ENCODE measurements at places on chromosomes 3 and 15.
A peak's percentile ranks its signal among the peaks of the same experiment; 100 is the strongest.

DNA sequence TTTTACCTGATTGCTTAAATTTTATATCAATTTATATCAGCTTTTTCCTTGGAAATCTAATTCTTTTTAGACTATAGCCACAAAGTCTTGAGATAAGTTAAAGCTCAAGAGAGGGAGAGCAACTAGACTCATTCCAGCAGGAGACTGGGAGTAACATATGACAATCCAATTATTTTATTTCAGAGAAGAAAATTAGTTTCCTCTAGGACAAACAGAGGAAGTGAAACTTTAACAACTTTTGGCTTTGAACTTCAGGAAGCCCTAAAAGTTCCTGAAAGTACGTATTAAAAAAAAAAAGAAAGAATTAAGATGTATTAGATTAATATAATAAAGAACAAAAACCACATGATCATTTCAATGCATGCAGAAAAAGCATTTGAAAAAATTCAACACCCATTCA lies 13.9 kb upstream of the UBE2E2 start:
- no peak for DNase-seq

- DNase-seq, result no peak
These were observed 13.4 kb upstream of the ARPIN start for GRCh38 chr15:89926158-89926557.

- no peak for DNase-seq
These were observed 21.8 kb upstream of the RBP1 start for GRCh38 chr3:139561255-139561817.

DNA sequence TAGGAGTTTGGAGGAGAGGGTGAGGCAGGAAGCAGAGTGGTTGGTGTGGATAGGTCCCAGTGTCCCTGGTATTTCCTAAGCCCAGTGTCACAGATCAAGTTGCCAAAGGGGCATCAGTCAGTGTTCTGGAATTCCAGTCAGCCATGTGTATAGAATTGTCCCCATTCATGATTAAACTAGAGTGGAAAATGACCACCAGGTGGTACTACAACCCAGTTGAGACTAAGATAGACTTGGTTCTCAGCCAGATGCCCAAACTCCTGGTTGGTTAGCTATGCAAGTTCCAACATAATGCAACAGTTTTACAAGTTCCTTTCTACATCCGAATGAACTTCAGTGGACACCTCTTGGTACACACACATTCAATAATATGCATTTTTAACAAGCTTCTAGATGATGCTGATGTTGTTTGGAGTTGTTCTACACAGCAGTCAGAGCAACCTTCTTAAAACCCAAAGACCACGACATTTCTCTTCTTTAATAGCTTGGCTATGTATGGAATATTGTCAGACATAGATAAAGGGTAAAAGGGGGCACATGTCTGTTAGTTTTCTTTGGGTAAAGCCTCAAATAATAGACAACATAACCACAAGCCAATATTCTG lies 8.4 kb upstream of the ATR start:
- peak; percentile 44 for DNase-seq

- DNase-seq, result no peak
These were observed 168.0 kb upstream of the THRB start for GRCh38 chr3:24662449-24663345.

DNA sequence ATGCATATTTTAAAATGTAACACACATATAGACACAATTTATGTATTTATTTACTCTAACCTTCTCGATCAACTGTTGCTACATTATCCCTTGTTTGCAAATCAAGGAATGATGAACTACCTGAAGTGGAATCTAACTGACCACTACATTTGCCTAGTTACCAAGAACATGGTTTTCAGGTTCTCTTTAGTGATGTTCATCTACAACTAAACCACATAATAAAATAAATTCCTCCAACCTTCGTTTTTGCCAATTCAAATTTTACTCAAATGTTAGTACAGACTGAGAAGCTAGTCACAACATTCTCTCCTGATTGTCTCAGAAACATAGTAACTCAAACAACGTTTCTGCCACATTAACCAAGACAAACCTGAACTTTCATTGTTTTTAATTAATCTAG lies 521.9 kb downstream of the FOXP1 start:
- DNase-seq, result no peak

- DNase-seq, result no peak
These were observed 13.1 kb upstream of the GP9 start for GRCh38 chr3:129047553-129047839.

DNA sequence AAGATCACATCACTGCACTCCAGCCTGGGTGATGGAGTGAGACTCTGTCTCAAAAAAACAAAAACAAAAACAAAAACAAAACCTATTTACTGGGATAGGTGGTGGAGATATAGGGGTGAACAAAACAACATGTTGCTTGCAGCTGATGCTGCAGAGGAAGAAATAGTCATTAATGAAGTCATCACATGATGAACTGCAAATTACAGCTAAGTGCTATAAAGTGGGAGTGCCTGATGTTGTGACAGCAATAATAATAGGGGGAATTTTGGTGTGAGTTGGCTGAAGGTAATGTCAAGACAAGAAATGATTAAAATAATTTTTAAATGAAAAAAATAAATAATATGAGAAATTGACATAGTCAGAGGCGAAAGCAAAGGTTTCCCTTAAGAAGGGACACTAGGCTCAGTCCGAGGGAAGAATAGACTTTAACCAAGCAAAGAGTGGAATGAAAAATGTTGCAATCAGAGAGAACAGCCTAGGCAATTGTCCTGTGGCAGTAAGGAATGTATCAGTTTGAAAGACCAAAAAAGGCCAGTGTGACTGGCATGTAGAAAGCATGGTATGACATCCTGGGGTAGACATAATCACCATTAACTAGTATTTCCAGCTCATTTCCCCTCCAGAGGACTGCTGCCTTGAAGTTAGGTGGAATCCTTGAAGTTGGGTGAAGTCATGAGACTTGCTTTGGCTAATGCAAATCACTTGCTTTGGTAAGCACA lies 14.7 kb upstream of the PIK3CB start:
- no peak for DNase-seq

- no peak for DNase-seq
These were observed 52.5 kb upstream of the UBE2Q2 start for GRCh38 chr15:75790631-75791336.

- DNase-seq, result no peak
These were observed 4.4 kb upstream of the ENTPD3 start for GRCh38 chr3:40382617-40382979.

- no peak for DNase-seq
These were observed 31.6 kb downstream of the PIK3CB start for GRCh38 chr3:138803006-138803653.

DNA sequence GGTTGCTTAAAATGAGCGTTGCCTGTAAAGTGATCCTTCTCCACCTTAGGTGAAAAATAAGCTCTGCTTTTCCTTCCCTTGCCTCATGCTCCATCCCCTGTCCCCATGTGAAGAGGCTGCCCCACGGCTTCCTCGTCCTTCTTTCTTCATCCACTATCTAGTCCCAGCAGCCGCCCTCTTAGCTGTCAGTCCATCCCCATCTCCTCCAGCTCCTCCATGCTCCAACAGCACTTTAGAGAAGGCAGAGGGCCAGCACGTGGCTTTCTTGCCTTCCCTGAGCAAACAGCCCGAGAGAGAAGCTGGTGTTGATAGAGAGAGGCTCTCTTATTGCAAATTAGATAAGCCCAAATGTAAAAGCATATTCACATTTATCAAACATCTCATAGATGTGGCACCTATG lies 9.0 kb upstream of the TMEM41A start:
- DNase-seq, result no peak

GRCh38 chr15:52421029-52421428 lies 107.7 kb downstream of the MYO5A start:
- DNase-seq, result no peak

- no peak for DNase-seq
These were observed 7.0 kb upstream of the NR2F2 start for GRCh38 chr15:96323319-96324145.

GRCh38 chr15:59531066-59531675 lies 80.4 kb upstream of the GCNT3 start:
- DNase-seq, result no peak

GRCh38 chr3:190099099-190099498 lies 21.6 kb downstream of the P3H2 start:
- DNase-seq, result no peak

GRCh38 chr15:90860942-90861675 lies 7.3 kb upstream of the FURIN start:
- DNase-seq, result peak; percentile 71

DNA sequence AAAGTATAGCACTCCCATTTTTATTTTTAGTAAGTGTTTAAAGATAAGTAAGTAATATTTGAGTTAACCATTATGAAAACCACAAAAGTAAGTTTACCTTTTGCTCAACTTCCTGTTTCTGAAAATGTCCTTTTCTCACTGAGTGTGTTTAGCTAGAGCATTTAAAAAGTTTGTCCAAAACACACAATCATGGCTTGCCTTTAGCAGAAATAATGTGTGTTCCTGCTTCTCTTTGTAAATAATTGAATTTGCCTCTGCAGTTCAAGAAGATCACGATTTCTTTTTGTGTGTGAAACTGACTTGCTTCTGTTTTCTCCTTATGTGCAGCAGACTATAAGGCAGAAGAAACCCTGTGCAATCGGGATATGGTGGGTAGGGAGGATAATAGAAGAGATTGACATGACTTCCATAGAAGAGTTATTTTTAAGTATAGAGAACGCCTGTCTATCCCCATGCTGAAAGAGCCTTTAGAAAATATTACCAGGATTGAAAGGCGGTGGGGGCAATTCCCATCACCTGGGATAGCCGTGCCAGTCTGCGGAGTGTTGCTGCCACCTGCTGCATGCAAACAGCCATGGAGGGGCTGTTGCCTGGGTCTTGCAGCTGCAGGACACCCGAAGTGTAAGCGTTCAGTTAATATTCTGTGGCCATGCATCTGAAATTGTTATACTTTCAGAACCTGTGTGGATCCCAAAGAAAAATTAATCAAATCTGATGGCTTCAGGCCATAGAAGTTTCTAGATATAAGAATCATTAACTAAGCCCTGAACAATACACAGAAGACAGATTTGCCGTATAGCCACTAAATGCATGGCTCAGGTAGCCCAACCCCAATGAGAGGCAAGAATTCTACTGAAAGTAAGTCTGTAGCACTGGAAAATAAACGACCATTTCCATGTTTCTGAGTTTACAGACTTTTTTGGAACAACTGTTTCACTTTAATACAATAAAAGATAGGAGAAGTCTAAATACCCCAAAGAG lies 2.4 kb upstream of the CD96 start:
- DNase-seq, result peak; percentile 81

GRCh38 chr3:117798221-117798620 lies 1088.6 kb downstream of the TUSC7 start:
- no peak for DNase-seq

DNA sequence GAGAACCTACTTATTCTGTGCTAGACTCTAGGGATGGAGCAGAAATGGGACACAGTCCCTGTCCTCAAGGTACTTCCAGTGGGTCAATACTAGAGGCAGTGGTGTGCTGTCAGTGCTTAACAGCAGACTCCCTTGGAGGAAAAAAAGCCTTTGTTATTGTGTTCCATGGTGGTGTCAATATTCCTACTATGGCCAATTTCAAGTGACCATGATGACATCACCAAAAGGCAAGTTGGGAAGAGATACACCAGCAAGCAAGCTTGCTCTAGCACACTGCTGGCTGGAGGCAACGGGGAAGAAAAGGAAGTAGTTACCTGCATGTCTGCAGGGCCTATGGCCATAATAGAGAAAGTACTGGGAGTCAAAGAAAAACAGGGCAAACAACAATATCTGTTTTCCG lies 89.6 kb upstream of the ETV5 start:
- no peak for DNase-seq

DNA sequence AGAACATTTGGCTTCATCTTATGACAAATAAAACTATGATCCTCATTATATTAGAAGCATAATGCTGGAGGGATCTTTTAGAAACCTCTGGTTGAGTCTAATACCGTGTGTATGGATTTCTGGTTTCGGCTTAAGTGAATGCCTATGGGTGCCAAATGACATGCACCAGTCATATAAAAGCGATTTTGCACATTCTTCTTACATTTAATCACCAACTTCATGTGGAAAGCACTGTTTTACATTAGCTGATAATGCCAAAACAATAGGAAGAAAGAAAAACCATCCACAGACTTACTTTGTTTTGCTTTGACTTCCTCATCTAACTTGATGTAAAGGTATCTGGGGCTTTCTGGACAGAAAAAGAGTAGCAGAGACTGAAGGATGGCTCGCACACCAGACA lies 20.9 kb downstream of the SLC2A2 start:
- DNase-seq, result no peak

DNA sequence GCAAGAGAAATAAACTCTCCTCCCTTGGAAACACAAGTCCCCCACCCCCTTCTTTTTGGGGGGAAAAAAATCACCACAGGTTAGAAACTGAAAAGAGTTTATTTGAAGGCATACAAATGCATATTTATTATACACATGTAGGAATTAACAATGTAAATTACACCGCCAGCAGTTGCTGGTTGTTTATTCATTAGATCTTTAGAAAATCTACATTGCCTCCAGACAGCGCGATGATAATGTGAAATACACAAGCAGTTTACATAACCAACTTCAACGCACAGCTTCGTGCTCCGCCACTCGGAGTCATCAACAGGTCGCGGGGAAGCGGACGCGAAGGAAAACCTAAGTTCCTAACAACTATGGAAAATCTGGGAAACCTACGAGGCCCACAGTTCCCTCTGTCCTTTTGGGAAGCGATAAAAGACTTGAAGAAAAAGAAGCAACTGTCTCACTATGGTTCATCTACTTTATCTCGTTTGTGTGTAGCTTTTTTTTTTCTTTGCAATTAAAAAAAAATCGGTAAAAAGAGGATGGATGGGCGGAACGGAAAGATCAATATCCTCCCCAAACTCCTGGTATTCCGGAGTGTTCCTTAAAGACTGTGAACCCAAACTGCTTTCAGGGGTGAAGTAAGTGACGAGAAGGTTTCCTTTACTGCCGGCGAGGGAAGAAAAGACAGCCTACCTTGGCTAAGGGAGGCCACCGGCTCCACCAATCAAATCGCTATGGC lies 8.4 kb upstream of the FOXB1 start:
- DNase-seq, result no peak

- DNase-seq, result peak; percentile 12
These were observed 158.8 kb downstream of the SLCO3A1 start for GRCh38 chr15:92012368-92012629.

GRCh38 chr3:186090901-186091300 lies 18.0 kb downstream of the ETV5 start:
- no peak for DNase-seq

GRCh38 chr3:26752466-26752865 lies 129.9 kb downstream of the LRRC3B start:
- DNase-seq, result no peak

DNA sequence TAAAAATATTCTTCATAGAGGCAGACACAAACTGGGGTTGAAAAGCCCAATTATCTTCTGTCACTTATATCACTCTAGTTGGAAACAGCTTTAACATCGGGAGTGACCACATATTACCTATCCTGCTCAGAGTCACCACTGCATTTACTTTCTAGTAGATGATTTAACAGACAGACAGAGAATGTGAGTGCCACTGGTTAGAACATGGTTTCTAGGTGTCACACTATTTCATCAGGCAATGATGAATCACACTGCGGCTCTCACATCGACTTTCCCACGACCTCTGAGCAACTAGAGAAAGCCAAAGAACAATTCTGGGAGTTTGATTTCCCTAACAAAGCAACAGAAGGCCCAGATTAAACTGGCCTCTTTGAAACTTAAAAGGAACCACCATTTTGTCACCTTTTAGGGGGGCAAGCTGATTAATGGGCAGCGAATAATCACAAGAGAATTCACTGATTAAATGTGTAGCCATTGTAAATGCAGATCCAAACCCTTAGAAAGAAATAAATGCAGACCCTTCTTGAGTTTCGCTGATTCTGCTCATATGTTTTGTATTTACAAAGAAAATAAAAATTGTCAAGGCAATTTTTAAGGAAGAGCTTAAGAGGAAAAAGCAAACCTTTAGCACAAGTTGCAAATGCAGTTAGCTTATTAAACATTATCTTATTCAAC lies 112.6 kb upstream of the KBTBD8 start:
- DNase-seq, result no peak

- DNase-seq, result no peak
These were observed 158.4 kb downstream of the MAGI1 start for GRCh38 chr3:65880350-65880749.

All from activated CD4-positive, alpha-beta T cell treated with anti-CD3 and anti-CD28 coated beads, Interleukin-2, amount 50 U/mL, for 16 hours (primary cell).